ENCODE measurements at places on chromosomes 5 and 9.

DNA sequence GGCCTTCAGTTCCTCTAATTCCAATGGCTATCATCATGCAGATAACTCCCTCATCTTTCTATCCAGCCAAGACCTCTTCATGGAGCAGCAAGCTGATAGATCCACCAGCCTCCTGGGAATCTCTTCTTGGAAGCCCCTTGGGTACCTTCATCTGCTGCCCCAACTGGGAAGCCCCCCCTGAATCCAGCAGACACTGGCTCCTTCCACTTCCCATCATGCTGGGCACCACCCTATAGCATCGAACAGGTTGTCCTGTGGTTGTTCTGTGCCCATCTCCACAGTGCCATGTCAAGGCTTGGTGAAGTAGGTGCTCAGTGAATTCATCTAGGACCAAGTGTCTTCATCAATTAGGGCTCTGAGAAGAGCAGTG, 410.4 kb upstream of the KLF4 start:
- DNase-seq: no peak

GRCh38 chr9:125106285-125106893, 36.9 kb downstream of the SCAI start:
- no peak for DNase-seq

GRCh38 chr9:136051453-136051836, 43.6 kb downstream of the NACC2 start:
- DNase-seq: no peak

- no peak for DNase-seq
Measured at GRCh38 chr9:128554155-128554862, 1.9 kb downstream of the SPTAN1 start.

DNA sequence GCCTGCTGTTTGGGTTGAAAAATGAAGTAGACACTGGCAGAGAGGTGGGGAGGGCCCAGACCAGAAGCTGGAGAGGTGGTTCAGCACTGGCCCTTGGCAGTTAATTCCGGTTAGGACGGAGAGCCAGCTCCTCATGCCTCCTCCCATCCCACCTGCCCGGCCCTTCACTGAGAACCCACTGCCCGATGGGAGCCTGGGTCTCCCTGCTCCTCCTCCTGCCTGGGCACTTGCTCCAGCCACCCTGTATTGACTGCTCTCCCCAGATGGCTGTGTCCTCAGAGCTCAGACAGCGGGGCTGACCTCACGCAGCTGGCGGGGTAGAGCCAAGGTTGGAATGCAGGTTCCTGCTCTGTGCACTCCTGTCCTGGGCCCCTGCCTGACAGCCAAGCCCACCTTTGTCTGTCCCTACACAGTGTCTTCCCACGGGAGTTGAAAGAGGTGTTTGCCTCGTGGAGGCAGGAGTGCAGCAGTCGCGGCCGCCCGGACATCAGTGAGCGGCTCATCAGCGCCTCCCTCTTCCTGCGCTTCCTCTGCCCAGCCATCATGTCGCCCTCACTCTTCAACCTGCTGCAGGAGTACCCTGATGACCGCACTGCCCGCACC, 114.7 kb downstream of the DAB2IP start:
- no peak for DNase-seq

DNA sequence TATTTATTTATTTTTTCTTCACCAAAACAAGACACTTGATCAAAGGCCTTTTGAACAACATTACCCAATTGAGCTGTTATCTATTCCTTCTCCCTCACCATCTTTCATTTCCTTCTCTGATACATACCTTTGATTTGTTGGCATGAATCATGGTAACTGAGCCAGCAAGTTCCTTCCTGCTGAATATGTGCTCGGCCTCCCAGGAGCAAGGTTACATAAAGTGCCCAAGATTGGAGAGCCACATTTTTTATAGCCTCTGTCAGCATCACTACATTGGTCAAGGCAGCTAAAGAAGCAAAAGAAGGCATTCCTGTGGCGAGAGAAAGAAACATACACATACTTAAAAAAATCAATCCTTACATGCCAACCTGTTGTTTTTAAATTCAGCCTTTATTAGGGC, 369.6 kb downstream of the CYLC2 start:
- no peak for DNase-seq

- no peak for DNase-seq
Measured at GRCh38 chr9:12094046-12094445, 599.1 kb upstream of the TYRP1 start.

- DNase-seq: no peak
Measured at GRCh38 chr5:177445052-177445916, 1.3 kb upstream of the PRR7 start.

DNA sequence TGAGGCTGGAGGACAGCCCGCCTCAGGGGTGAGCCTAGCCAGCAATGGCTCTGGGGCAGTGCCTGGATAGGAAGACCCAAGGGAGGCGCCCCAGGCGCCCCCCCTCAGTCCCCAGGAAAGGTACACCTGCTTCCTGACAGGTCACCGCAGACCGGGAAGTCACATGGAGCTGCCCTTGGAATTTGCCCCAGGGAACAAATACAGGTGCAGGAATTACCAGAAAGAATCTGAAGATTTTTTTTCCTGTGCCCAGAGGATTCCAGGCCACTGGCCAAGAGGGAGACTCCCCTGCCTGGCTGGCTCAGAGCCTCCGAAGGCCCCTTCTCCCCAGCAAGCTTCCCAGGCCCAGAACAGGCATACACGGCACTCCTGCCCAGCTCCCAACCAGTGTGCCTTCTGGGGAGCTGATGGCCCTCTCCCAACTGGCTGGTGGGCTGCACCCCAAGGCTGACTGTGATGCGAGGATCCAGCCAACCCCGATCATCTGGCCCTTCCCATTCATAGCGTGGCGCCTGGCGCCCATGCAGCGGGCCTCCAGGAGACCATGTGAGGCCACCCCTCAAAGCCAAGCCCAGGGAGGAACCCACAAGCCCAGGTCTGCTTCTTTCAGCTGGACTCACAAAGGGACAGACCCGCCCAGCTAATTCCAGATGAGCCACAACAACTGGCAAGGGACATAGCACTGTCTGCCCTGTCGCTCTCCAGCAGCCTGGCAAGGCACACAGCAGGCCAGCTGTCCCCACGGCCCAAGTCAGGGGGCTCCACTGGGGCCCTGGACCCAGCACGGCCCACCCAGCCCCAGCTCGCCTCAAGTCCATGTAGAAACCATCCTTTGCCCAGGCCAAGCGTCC, 2.3 kb downstream of the TPRN start:
- no peak for DNase-seq

- no peak for DNase-seq
Measured at GRCh38 chr5:169542811-169543210, 40.8 kb upstream of the SPDL1 start.

- no peak for DNase-seq
Measured at GRCh38 chr5:4207486-4207885, 611.9 kb downstream of the IRX1 start.

GRCh38 chr5:61811052-61811451, 479.0 kb downstream of the ZSWIM6 start:
- DNase-seq: no peak

GRCh38 chr9:27489087-27489876, 34.8 kb upstream of the IFNK start:
- DNase-seq: no peak

DNA sequence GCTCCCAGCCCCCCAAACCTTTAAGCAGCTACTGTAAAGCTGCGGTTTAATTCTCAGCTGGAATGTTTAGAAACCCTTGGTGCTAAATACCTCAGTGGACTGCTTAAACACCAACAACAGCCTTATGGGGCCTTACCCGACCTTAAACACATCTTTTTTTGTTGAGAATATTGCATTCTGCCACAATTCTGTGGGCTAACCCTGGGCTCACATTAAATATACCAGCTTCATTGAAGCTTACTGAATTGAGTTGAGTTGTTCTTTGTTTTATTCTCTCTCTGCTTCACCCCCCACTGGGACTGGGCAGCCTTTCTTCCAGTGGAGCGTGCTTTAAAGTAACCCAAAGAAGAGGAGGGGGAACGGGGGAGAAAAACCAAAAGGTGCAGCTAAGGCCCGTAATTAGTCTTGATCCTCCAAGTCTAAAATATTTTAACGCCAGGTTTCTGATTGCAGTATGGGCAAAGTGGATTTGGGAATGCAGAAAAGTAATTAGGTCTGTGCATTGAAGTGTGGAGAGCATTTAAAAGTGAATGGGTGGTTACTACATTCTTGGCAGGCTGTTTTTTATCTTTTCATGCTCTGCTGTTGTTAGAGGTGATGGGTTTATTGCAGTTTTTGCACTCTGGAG, 281.2 kb downstream of the NR2F1-AS1 start:
- no peak for DNase-seq

GRCh38 chr9:129164246-129164930, 13.7 kb downstream of the IER5L start:
- no peak for DNase-seq

DNA sequence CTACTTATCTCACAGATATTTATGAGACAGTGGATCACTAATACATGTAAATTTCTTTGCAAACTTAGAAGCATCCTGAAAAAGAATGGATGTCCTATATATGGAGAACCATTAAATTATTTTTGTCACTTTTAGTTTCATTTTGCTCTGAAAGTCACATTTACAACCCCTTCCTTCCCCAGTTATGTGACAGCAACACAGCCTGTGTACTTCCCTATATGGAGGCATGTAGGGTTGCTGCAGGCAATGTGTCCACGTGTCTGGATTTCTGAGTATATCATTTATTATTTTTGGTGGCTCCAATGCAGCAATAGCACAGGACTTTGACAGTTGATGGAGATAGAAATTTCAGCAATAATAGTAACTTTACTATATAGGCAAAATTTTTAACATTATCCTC, 156.4 kb downstream of the ST8SIA4 start:
- no peak for DNase-seq

GRCh38 chr9:37348917-37349316, 73.6 kb upstream of the GRHPR start:
- DNase-seq: no peak

- DNase-seq: no peak
Measured at GRCh38 chr9:131606896-131607567, 61.7 kb downstream of the PRRT1B start.

- DNase-seq: no peak
Measured at GRCh38 chr5:25005431-25005830, 360.7 kb upstream of the CDH10 start.

- DNase-seq: no peak
Measured at GRCh38 chr5:133994990-133995333, 9.8 kb downstream of the VDAC1 start.

DNA sequence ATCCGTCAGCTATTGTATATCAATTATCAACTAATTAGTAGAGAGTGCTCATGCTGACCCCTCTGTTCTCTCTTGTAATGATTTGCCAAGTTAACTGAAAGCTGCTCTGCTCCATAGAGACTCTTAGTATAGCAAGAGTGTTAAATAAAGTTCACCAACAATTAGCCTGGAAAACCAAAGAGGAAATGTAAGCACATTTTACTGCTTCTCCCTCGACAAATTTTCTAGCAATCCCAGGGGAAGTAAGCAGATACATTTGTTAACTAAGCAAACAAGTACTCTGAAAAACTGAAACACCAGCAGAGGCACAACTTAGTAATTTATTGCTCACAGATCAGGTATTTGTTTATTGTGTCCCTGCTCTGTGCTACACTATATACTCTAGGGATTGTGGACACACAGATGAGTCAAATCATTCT, 162.2 kb downstream of the GLIS3 start:
- DNase-seq: no peak

- DNase-seq: no peak
Measured at GRCh38 chr9:90124961-90125360, 517.7 kb downstream of the DIRAS2 start.

DNA sequence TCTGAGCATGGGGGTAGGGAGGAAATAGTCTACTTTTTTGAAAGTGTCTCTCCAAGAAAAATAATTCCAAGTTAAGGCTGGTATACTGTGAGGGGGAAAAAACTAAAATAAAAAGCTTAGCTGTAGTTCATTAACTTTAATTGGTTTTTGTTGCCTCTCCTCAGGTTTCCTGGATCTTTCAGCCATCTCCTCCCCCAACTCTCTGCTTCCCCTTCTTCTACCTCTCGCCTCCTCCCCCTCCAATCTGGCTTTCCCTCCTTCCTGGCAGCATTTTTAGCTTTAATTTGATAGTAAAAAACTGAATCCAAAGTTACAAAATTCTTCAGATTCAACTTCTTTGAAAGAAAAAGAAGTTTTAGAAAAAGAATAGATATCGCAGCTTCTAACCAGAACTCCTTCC, 462.6 kb downstream of the CETN3 start:
- no peak for DNase-seq

DNA sequence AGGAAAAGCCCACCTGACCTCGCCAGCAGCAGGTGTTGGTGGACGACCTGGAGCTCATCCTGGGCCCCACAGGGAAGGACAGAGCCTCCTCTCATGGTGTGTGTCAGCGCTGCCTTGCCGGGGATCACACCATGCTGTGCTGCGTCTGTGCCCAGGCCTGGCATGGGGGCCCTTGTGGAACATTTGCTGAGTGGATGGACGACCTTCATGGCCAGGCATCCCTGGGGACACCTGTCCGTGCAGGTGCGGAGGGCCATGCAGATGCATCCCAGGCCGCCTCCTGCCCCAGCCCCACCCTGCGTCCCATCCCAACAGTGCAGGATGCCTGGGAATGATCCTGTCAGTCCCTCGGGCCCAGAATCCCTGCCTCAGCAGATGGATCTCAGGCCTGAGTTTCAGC, 73.8 kb downstream of the NEK6 start:
- DNase-seq: no peak

DNA sequence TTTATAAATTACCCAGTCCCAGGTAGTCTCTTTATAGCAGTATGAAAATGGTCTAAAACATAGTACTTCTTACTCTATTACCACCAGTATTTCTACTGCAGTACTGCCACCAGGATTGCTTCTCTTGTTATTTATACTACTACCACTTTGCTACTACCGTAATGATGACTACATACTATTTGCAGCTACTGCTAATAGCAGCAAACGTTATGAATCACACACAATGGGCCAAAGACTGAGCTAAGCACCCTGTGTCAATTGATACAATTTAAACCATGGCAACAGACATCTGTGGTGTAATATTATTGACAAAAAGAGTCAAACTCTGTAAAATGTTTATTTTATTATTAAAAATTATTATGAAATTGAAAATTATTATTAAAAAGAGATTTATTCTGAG, 15.3 kb upstream of the KIF12 start:
- no peak for DNase-seq

DNA sequence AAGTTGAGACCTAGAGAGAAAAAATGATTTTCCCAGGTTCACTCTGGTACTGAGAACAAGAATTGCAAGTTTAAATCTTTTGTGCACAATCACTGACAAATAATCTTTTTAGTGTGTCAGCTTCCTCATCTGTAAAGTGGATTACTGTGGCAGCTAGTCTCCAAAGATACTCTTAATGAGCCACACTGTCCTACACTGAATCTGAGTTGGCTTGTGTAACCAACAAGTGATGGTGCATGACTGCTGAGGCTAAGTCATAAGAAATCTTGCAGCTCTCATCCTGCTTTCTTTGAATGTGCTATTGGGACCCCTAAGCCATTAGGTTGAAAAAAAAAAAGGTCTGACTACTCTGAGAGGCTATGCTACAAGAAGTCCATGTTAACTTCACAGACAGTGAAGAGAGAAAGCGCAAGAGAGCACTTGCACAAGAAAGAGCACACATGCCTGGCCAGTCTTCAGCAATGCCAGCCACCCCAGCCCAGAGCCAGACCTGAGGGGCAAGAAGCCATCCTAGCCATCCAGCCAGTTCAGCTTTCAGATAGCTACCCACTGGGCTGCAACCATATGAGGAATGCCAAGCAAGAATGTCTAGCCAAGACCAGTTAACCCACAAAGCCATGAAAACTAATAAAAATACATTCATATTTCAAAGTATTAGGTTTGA, 419.4 kb downstream of the RAB3C start:
- DNase-seq: no peak
